ENCODE measurements at places on chromosomes 6 and 20.

- peak; percentile 39 for DNase-seq
These were observed 18.5 kb upstream of the DCBLD1 start for GRCh38 chr6:117463762-117464665.

DNA sequence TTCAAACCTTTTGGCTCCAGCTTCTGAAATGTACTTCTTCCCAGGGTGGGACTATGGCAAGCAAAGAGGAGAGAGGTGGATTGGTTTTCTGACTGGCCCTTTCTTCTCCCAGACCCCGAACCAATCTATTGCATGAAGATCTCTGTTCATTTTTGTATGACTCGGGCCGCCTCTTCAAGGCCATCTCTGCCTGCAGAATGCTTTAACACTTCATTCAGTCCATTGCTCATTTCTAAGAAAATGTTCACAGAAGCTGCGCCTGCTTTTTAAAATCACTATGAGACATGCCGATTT, 1.6 kb downstream of the VGLL2 start:
- no peak for DNase-seq

- no peak for DNase-seq
These were observed 3.4 kb upstream of the SRC start for GRCh38 chr20:37342231-37343177.

GRCh38 chr6:112468359-112468758, 121.2 kb downstream of the RFPL4B start:
- no peak for DNase-seq

DNA sequence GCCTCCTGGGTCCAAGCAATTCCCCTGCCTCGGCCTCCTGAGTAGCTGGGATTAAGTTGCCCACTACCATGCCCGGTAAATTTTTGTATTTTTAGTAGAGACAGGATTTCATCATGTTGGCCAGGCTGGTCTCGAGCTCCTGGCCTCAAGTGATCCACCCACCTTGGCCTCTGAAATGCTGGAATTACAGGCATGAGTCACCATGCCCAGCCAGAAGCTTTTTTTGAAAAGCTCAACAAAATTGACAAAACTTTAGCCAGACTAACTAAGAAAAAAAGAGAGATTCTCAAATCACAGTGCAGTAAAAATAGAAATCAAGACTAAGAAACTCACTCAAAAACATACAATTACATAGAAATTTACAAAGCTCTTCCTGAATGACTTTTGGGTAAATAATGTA, 420.6 kb downstream of the COL12A1 start:
- no peak for DNase-seq

DNA sequence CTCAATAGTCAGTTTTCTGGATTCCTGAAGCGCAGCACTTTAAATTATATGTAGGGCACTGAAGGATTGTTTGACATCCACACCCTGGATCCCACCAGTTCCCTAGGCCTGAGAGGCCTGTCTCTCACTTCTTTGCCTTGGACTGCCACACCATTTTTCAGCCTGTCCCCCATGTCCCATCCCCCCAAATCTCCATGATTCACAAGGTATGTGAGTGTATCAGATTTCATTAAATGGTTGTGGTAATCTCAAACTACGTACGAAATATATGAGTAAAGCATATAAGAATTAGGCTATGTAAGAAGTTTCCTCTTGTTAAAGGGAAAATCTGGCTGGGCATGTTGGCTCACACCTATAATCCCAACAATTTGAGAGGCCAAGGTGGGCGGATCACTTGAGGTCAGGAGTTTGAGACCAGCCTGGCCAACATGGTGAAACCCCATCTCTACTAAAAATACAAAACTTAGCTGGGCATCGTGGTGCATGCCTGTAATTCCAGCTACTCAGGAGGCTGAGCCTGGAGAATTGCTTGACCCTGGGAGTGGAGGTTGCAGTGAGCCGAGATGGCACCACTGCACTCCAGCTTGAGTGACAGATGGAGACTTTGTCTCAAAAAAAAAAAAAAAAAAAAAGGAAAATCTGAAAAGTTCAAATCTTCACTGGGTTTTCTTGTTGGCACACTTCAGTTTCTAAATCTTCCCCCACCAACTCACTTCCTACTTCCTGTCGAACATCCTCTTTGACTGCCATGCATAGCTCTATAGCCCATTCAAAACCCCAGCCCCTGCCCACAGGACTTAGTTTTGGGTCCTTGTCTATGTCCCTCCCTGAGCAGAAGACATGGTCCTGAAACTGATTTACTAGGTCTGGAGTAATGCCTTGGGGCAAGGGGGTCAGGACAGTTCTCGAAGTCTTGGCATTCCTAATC, 97.3 kb upstream of the SHLD1 start:
- peak; percentile 50 for DNase-seq

- no peak for DNase-seq
These were observed 81.9 kb downstream of the PLCB1 start for GRCh38 chr20:8213831-8214587.

DNA sequence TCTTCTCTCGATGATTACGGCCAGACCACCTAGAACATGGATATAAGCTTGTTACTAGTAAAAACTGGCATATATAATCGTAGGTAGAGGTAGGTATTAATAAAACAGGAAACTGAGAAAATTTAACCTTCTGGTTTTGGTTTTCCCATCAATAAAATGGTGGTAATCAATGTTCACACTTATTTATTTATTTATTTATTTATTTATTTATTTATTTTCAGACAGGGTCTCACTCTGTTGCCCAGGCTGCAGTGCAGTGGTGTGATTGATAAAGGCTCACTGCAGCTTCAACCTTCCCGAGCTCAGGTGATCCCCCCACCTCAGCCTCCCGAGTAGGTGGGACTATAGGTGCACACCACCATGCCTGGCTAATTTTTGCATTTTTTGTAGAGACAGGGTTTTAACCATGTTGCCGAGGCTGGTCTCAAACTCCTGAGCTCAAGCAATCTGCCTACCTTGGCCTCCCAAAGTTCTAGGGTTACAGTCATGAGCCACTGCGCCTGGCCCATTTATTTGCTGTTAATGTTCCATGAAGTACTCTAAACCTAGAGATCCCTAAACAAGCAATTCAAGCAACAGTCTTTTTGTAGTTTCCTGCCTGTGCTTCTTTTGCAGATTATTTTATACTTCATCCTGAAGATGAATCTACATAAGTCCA, 11.5 kb downstream of the TOMM6 start:
- DNase-seq, result no peak

GRCh38 chr6:14664112-14664601, 546.6 kb downstream of the CD83 start:
- DNase-seq, result no peak

DNA sequence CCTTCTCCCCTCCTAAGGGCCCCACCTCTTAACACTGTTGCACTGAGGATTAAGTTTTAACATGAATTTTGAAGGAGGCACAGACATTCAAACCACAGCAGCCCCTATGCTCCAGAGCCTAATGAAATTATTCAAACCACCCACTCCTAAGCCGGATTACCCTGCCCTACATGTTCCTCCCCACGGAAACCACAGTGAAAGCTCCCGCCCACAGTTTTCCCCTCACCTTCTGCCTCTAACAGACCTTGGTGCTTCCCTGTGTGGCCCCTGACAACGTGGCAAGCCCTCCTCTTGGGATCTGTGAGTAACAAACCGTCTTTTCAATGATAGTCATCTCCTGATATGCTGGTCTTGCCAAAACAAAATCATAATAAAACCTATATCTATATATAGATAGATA, 74.8 kb downstream of the RIN2 start:
- DNase-seq, result no peak

DNA sequence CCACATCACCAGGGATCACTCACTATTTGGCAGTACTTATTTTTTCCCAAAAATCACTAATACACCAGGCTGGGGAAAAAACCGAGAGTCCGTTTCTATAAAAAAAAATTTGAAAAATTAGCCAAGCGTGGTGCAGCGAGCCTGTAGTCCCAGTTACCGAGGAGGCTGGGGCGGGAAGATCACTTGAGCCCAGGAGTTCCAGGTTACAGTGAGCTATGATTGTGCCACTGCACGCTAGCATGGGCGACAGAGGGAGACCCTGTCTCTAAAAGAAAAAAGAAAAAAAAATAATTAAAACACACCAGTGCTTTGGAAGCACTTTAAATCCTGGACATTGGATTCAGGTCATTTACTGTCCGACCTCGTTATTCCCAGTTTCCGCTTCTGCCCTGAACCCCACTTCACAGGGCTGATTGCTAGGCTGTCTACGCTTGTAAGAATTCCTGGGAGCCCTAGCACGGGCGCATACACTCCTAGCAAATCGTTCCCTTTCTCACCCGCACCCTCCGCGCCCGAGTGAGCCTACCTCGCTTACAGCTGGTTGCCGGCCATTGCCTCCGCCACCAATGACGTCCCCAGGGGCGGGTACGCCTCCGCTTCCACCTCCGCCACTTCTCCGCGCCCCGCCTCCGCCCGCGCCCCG, at the start of gene TPMT:
Gene TPMT, minus strand, starts transcription at position 571 of the 643 bp plus-strand sequence. CDS start 5,950 bp downstream, outside the sequence.
- no peak for DNase-seq

- DNase-seq, result no peak
These were observed 15.0 kb downstream of the MAP7 start for GRCh38 chr6:136535017-136535765.

GRCh38 chr6:27374824-27375612, 13.5 kb upstream of the ZNF391 start:
- peak; percentile 30 for DNase-seq

Measured in stromal cell of bone marrow (primary cell).